ENCODE measurements at places on chromosomes 2 and 18. TPM values are rescaled to one million over a fixed set of nuclear protein-coding genes. Genes with fewer than 3 reads are reported as not detected.

DNA sequence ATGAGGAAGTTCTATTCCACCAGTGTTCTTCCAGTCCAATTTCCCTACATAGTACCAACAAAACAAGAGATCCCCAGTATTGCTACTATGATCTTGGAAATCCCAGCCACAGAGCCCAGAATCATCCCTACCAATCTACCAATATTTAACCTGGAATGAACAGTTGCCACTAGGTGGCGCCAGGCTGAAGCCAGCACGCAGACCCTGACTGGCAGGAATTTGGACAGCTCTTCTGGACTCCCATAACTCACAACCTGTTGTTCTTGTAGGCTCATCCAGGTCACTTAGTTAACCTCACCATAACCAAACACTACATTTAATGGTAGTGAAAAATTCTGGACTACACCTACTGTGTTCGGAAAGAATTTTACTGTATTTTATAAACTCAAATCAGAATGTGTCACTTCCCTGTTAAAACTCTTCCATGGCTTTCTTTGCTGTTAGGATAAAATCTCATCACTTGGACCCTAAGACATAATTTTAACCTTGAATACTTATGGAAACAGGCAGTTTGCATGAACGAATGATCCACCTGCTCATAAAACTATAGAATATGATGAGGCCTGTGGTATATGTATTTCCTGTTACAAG lies 59.8 kb upstream of the SLC38A11 start:
- peak; percentile 62 for DNase-seq

GRCh38 chr2:109155553-109156451 lies 26.8 kb downstream of the SH3RF3 start:
- no peak for DNase-seq

Gene PCGF1
- total RNA-seq: 46.9 TPM

DNA sequence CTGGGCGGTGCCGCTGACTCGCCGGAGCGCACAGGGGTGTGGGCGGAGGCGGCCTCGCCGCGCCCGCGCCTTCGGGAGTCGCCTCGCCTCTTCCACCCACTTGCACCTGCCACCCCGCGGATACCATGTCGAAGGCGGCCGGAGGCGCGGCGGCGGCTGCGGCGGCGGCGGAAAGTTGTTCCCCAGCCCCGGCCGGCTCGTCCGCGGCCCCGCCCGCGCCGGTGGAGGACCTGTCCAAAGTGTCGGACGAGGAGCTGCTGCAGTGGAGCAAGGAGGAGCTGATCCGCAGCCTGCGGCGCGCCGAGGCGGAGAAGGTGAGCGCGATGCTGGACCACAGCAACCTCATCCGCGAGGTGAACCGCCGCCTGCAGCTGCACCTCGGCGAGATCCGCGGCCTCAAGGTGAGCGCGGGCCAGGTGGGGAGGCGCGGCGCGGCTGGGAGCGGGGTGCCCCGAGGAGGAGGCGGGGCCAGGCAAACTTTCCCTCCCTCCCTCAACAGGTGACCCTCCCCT lies 766 bp downstream of the CCDC85A start:
- no peak for DNase-seq

DNA sequence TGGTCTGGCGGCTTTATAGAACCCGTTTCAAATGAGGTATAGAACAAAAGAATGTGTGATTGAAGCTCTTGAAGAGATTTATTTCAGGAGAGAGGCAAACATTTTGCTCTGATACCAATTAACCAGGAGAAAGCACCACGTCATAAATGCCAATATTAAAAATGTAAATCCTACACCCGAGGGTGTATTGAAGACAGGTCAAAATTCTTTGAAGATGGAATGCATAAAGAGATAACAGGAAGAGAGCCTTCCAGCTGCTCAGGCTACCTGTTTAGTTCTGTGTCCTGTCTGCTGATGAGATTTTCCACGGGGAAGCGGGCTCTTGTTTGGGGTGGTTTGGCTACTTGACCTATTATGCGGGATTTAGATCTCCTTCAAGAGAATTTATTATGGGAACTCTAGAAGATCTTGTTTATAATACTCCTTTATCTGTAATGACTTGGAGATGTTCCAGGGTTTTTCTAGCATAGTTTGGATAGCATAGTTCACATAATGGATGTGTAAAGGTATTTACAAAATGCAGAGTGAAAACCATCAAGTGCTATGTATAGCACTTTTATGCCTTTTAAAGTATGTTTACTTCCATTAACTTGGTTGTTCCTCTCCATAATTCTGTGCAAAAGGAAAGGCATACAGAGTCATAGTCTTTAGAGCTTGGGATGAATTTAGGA lies 204.5 kb upstream of the SPRED2 start:
- DNase-seq: no peak

DNA sequence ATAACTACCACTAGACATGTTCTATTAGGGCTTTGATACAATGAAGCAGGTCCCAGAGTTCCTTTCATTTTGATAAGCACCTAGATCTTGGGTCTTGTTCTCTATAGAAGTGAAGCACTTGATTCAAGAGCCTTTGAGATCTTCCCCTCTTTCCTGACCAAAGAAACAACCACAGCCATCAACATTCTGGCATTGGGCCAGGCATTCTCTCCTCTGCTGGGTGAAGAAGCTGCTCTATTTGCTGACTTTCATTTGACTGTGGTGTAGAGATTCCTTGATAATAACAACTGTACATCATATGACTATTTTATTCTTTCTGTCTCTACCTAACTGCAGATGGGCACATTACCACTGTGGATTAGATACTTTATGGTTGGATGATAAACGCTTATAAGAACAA lies 96.6 kb upstream of the LYPD1 start:
- DNase-seq: no peak

DNA sequence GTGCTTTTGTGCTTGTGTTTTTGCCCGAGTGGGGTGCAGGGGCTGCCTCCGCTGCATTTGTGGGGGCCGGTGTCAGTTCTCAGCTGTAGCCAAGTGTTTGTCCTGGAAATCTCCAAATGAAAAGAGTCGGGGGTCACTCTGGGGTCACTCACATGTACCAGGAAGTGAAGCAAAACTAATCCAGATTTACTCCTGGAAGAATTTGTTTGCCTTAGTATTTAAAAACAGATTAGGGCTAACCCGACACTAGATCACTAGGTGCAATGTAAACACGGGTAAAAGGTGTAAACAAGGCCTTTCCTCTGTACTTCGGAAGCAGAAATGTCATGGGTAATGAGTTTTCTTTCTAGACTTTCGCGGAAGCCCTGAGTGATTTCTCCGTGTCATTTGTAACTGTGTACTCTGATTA lies 50.3 kb downstream of the GBX2 start:
- DNase-seq: no peak

GRCh38 chr2:71190656-71191569 lies 36.0 kb downstream of the PAIP2B start:
- no peak for DNase-seq

Gene GPR35
- 48.2 TPM for total RNA-seq

DNA sequence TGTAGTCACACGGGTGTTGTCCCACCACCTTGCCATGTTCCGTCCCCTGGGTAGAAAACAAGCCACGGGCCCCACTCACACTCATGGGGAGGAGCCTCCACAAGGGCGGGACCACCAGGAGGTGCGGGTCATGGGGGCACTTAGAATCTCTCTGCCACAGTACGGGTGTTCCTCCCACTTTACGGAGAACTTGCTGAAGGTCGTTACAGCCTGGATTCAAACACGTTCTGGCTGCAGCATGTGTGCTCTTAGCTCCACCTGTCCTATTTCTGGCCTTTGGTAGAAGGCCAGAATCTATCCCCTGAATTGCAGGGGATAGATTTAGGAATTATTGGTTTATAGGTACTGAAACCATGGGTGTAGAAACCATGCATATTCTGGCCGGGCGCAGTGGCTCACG lies 14.9 kb upstream of the CEP192 start:
- no peak for DNase-seq

Gene UXS1
- 39.9 TPM for total RNA-seq
